ENCODE measurements at places on chromosomes 11 and 22.

- no peak for DNase-seq
These were observed 870.6 kb upstream of the LRRC4C start for GRCh38 chr11:42329929-42330565.

DNA sequence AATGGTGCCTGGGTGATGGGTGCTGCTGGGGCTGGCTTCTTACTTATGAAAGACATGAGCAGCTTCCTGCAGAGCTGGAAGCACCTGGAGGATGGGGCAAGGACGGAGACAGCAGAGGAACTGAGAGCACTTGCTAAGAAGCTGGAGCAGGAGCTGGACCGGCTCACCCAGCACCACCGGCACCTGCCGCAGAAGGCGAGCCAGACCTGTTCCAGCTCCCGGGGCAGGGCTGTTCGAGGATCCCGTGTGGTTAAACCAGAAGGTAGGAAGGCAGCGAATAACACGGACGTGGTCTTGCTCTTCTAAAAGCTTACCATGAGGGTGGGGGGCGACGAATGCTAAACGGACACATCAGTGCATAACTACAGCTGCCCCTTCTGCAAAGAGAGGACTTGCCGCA, 9.3 kb downstream of the APOL5 start:
- DNase-seq: peak; percentile 18

- DNase-seq: no peak
These were observed 772 bp downstream of the NAV2 start for GRCh38 chr11:19713196-19714021.

- DNase-seq: no peak
These were observed 84.6 kb upstream of the PHOX2A start for GRCh38 chr11:72328366-72329224.

DNA sequence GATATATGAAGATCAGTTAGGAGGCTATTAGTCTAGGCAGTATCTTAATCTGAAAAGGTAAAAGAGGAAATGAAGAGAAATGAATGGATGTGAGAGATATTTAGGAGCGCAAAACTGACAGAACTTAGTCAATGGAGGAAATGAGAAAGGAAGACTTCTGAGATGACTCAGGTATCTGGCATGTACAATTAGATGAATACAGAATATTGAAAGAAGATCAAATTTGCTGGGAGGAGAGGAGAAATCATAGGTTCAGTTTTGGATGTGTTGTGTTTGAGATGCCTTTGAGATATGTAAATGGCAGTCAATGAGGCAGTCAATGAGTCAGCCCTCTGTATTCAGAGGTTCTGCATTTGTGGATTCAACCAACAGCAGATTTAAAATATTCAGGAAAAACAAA, 42.9 kb upstream of the GAB2 start:
- no peak for DNase-seq

DNA sequence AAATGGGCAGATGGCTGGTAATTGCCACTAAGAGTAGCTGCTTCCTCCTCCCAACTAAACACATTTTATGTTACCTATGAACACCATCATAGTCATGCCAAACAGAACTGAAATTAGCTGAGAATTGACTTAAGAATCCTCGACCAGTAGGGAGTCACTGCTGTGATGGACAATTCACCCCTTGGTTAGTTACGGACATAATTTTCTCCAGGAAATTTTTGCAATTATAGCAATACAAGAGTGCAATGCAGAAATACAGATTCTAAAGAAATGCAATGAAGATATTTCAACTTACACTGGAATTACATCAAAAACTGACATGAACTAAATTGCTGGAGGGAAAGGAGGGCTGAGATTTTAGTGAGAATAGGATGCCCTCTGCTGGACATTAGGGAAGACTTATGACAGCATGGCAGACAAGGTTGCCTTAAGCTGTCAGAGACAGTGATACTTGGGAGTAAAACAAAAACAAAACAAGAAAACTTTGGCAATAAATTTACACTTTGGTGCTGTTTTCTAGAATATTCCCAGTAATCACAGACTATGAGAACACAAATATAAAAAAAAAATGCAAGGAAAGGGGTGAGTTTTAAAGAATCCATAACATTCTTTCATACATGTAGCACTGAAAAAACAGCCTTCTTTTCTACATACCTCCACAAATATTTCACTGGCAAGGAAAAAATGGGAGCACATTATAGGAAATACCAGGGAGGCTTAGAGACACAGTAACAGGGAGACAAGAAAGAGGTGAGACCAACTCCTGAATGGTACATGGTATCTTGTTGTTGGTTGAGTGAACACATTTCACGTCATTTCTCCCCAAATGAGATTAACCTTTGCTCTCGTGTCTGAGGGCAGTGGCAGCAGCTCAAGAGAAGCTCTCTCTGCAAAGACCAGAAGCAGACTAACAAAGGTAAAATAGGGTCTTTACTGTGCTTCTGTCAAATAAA, 11.2 kb upstream of the PPP2R1B start:
- peak; percentile 50 for DNase-seq

DNA sequence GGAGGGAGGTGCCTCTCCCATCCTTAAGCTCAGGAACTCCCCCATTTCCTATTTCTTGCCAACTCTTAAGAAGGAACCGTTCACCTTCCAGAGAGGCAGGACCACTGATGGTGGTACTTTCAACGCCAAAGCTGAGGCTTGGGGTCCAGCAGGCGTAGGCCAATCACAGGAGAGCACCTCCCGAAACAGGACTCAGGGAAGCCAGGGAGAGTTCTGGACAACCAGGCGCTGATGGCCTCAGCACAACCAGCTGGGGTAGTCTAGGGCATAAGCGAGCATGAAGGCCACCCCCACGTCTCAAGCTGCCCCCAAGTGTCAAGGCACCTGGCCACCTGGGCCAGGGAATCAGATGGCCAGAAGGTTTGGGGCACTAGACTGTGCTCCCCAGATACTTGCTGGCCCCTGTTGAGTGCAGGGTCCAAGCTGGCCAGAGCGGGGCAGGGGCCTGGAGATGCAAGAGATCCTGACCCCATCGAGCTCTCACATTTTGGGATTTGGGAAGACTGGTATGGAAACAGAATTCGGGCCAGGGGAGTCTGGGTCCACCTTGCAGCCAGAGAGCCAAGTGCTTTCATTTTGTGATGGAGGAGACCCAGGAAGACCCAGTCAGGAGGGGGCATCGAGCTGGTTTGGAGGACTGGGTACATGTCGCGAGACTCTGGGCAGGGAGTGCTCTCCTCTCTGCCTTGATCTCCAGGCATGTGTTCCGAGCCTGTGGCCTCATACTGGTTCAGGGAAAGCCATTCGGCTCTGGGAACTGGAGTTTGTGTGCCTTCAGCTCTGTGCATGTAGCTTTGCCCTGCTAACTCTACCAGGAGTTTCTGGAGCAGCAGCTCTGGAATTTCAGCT, 926 bp downstream of the CD6 start:
- no peak for DNase-seq

- DNase-seq: no peak
These were observed 999 bp downstream of the FGF3 start for GRCh38 chr11:69818231-69818602.

- DNase-seq: no peak
These were observed 91.8 kb upstream of the UBASH3B start for GRCh38 chr11:122563761-122564160.

DNA sequence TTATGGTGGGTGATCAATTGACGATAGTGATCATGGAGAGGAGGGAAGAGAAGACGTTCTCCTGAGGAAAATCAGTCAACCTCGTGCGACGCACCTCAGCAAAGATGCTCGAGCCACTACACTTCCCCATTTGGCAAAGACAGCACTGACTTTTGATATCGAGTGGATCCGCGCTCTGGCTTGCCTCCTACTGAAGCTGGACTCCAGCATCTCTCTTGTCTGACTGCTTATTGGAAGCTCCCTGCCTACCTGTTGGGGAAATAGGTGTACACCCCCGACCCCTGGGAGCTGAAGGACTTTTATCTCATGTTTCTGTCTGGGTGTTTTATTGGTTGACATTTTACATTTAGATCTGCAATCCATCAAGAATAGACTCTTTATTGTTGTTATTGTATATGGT, 476.8 kb upstream of the B3GAT1 start:
- no peak for DNase-seq

DNA sequence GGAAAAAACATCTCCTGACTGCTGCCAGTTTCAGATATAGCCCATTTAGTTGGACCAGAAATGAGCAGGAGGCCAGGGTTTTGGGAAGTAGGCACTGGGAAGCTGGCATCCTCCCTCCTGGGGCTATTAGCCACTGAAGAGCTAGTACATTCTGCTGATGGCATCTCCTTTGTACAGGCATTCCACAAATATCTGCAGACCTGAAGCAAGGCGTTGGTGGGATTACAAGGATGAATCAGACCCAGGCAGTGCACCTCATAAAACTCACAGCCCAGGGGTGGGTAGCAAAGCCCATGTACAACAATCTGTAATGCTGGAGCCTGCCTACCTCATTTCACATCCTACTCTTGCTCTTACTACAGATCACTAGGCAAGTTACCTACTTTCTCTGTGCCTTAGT, 27.5 kb upstream of the POU2AF1 start:
- DNase-seq: no peak

- DNase-seq: peak; percentile 37
These were observed 54.4 kb upstream of the JAM3 start for GRCh38 chr11:134014511-134014910.

DNA sequence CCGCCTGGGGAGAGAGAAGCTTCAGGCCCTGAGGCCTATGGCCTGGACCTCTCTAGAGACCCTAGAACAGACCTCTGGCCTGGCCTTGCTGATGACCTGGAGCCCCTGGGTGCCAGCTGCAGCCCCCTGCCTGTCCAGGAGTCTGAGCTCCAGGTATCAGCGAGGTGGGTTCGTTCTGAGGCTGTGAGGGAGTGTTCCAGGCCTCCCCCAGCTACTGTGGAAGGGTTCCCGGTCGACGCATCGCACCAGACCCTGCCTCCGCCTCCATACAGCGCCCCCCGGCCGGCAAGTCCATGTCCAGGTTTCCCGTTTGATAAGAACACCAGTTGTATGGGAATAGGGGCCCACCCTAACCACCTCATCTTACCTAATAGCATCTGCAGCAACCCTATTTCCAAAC, 111.1 kb downstream of the KCNQ1 start:
- DNase-seq: no peak

DNA sequence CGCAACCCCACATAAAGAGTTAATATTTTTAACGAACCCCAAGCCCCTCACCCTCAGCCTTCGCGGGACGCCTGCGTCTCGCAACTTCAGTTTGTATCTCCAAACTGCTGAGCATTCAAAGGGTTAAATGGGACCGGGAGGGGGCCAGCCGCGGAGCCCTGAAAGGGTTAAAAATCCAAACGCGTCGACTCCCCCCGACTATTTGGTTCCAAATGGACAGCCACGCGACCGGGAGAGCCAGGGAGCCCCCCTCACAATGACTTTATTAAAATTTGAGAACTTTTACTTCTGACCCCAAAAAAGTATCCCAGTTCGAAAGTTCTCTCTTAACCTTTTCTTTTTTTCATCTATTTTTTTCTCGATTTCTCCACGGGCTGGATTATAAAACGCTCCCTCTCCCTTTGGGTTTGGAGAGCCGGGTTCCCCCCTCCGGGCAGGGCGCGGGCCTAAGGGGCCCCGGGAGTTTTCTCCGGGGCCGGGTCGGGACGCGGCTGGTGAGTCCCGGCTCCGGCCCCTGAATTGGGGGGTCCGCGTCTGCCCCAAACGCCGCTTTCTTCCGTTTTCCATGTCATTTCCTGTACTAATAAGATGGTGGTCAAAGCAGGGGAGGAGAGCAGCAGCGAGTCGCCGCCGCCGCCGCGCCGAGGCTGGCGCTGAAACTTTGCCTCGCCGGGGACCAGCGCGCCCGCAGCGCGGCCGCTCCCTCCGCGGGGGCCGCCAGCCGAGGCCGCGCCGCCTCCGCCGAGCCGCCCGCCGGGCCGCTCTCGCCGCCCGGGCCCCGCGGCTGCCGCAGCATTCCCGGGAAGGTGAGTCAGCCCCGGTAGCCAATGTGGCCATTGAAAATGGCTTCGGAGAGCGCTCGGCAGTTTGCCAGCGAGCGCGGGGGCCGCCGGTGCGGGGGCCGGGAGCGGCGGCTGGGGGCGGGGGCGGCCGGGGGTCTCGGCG, at the start of gene PRDM11:
PRDM11 (plus strand) TSS at position 568 of the 945 bp plus-strand sequence. CDS start 35,128 bp downstream, outside the sequence.
- DNase-seq: no peak

GRCh38 chr11:65063532-65063931, 5.2 kb upstream of the NAALADL1 start:
- no peak for DNase-seq

GRCh38 chr11:17171343-17171742, 36.4 kb downstream of the PIK3C2A start:
- DNase-seq: no peak

- DNase-seq: no peak
These were observed 39.4 kb downstream of the MICAL2 start for GRCh38 chr11:12149672-12150225.

- DNase-seq: no peak
These were observed 131.0 kb upstream of the LDLRAD3 start for GRCh38 chr11:35812828-35813227.

DNA sequence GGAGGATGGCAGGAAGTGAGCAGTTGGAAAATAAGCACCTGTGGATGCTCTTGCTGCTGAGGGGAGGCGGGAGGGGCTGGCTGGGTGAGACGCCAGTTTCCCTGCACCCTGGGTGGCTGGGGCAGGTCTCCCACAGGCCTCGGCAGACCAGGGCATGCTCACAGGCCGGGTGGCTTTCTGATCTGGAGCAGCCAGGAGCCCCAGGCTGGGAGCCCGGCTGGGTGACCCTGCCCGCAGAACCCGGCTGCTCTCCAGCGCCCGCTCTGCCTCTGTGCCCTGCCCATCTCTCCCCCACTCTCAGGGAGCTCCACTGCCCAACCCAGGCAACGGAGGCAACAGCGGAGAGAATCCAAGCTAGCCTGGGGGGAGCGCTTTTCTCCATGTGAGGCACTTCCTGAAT, 24.6 kb downstream of the DCPS start:
- DNase-seq: no peak

DNA sequence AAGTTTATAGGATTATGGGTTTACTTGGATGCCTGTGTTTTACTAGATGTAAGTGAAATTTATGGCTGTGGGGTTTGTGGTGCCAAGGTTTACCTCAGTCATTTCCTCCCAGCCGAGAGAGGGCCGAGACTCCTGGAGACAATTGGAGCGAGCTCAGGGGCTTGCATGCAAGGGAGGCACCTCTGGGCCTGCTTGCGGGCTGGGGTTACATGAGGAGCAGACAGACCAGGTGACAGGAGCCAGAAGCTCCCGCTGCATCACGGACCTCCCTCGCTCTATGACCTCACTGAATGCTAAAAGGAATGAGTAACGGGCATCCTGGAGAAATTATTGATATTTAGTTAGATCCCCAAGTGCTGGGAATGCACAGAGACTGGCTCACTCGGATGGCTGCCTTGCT, 275.2 kb upstream of the KIRREL3 start:
- no peak for DNase-seq

DNA sequence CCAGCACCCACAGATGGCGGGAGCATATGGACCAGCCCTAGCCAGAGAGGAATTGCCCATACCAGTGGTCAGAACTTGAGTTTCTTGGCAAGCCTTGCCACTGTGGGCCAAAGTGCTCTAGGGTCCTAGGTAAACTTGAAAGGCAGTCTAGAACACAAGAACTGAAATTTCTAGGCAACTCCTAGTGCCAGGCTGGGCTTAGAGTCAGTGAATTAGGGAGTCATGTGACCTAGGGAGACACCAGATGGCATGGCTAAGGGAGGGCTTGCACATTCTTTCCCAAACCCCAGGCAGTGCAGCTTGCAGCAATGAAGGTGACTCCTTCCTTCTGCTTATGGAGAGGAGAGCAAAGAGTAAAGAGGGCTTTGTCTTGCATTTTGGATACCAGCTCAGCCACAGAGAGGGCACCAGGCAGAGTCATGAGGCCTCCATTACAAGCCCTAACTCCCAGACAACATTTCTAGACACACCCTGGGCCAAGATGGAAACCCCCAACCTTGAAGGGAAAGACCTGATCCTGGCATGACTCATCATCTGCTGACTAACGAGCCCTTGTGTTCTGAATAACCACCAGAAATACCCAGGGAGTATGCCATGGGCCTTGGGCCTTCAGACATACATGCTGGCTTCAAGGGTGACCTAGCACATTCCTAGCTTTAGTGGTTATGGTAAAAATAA, 19.2 kb upstream of the OR56A3 start:
- DNase-seq: no peak

Measured in SHP77 treated with DMSO at 0.1 percent for 48 hours (cell line).